D721Med (cell line): ENCODE measurements at places on chromosomes 2 and 18.

- DNase-seq: no peak
Measured at GRCh38 chr2:150690261-150690660, 202.8 kb upstream of the RND3 start.

DNA sequence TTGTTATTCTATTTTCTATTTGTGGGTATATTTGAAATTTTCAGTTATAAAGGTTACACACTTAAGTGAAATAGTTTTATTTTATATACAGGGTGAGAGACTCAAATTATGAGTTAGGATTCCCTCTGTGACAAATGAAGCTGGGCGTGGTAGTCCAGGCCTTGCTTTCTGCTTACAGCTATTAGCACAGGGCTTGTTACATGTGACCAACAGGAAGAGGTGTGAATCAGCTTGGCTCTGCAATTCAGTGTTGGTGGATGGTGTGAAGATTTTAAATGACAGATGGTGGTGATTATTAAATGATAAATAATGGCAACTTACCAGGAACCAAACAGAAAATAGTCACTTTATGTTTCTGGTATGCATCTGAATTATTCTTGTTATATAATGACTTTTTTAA is 64.4 kb upstream of the NOSTRIN start:
- DNase-seq: no peak

- DNase-seq: no peak
Measured at GRCh38 chr2:222823183-222823930, 37.5 kb upstream of the ACSL3 start.

- DNase-seq: peak; percentile 24
Measured at GRCh38 chr2:172710584-172711047, 25.0 kb upstream of the RAPGEF4 start.

DNA sequence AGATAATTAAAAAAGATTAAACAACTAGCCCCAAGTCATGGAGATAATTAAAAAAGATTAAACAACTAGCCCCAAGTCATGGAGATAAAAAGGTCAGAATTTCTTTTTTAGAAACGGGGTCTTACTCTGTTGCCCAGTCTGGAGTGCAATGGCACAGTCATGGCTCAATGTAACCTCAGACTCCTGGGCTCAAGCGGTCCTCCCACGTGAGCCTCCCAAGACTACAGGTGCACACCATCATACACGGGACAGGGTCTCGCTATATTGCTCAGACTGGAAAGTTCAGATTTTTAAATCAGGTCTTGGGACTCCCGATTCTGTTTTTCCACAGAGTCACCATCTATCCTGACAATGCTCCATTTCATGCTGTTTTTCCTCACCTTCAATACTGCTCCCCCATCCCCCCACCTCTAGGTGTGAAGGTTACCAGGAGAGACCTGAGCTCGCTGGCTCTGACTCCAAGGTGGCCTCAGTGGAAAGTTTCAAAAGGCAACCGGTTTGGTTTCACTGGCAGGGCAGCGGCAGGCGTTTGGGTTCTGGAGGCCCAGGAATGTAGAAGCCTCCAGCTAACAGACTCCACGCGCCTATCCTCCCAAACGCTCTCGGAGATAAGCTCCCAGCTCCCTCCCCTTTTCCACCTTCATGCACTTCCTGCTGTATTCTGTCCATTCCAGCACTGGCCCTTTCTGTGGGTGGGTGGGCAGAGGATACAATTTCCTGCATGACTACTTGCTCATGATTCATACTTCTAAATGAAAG is 2.9 kb upstream of the SEMA4C start:
- DNase-seq: no peak

- no peak for DNase-seq
Measured at GRCh38 chr2:218924757-218925156, 34.7 kb upstream of the CDK5R2 start.

DNA sequence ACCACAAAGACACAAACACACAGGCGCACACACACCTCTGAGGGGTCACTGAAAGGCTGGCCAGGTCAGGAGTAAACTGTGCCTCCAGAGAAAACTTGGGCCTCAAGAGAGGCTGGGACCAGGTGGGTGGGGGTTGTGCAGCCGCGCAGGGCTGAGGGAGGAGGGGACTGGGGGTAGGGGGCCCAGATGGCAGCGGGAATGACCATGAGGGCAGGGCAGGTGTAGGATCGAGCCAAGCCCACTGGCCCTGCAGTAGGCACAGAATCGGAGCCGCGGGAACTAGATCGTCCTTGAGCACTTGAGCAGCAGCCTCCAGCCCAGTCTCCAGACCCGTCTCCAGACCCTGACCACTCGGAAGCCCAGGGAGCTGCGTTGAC is 36.8 kb downstream of the ANKMY1 start:
- no peak for DNase-seq

GRCh38 chr2:55772109-55772980 is 78.7 kb upstream of the PNPT1 start:
- no peak for DNase-seq

- DNase-seq: no peak
Measured at GRCh38 chr2:30688956-30689401, 118.3 kb downstream of the CAPN13 start.

DNA sequence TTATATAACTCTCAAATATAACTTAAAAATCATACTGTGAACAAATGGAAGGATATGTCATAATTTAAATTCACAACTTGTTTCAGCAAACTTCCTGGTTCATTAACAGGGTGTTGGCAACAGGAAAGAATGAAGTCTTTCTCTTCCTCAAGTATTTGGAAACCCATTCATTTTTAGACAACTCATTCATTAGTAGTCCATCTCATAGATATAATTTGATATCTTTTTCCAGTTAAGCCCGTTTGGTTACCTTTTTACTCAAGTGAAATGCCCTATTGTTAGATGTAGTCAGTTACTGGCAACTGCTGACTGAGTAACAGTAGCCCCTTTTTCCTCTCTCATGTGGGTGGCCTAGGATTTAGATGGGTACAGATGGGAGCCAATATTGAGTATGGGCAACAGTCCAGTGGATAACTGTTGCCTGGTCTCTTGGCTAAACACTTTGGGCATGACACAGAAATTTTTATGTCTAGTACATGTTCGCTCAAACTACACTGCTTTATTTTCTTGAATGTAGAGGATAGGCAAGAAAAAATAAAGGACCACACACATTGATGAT is 4.6 kb upstream of the UGP2 start:
- no peak for DNase-seq

- DNase-seq: no peak
Measured at GRCh38 chr2:101770726-101771125, 73.2 kb downstream of the MAP4K4 start.

- DNase-seq: no peak
Measured at GRCh38 chr2:39266139-39266805, 22.5 kb upstream of the CDKL4 start.

DNA sequence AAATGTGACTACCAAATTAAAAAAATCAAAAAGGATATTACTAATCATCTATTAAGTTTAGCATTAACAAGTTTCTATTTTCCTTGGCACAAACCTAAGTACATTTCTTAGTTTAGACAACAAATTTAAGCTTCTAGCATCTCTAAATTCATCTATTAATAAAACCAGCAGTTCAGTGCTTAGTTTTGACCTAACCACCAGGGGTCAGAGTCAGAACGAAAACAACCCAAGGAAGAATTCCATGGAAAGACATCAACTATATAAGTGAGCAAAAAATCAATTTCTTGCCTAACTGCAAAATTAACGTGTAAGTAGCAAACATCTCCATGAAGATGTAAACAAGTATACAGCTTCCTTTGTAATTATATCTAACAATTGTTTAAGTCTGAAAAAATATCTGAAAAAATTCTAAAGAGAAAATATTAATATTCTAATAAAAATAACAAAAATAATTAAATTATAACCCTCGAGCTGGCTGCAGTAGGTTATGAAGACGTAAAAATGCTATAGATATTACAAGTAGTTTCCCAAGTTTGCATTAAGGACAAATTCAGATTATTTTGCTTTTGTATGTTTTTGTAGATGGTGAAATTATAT is 83.7 kb downstream of the CERKL start:
- no peak for DNase-seq

DNA sequence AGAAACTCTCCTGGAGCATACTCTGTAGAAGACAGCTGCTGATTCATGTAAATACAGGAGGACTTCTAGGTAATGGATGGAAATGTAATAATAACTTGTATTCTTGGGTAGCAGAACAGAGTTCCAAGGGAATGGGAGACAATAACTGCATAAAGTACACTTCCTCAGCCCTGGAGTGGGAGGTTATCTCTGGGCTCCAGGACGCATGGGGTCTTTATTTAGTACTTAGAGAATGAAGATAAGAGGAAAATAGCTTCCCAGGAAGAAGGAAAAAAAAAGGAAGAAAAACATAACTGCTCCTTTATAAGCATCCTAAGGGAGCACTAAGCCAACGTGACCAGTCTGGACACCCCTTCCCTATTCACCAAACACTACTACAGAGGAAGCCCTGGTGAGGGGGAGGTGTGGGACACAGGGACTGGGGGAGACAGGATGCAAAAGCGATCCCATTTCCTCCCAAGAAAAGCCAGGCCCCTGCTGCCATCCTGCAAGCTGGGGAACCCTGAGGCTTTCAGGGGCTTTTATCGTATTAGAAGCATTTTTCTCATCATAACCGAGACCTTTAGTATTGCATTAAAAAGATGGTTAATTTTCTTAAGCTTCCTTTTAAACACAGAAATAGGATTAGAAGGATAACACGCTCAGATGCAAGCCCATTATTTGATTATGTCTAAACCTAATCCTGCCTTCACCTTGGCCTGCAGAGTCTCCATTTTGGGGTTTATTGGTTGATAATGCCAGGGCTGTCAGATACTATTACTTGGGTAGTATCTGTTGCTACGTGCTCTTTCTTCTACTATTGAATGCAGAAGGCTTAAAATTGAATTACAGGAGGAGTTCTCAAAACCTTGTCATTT is 78.5 kb downstream of the KLF7 start:
- DNase-seq: peak; percentile 32

DNA sequence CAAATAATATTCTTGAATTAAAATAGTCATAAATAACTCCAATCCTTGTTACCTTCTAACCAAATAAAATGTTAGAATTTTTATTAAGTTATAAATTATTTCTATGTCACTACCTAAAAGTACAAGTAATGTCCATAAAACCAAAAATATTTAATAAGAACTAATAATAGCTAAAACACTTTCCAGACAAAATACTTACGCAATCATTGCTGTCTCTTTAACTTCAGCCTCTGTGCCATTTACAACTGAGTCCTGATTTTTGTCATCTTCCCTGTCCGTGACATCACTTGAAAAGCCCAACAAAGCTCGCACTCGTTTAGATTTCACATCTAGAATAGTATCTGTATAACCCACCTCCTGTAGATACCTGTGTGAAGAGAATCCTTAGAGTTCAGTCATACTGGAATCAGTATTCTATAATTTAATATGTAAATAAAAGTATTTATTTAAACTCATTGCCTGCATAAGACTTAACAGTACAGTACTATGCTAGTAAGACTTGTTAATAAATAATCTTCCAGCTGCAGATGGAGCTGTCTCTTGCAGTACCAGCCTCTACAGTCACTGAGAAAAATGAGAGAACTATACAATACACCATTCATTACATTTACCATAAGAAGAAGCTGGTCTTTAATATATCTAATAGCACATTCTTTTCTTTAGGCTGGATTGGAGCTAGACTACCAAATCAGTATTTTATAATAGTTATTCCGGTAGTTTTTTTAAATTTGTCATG is 63.8 kb downstream of the STRN start:
- no peak for DNase-seq

GRCh38 chr2:74835831-74836674 is 2.1 kb downstream of the HK2 start:
- peak; percentile 78 for DNase-seq

DNA sequence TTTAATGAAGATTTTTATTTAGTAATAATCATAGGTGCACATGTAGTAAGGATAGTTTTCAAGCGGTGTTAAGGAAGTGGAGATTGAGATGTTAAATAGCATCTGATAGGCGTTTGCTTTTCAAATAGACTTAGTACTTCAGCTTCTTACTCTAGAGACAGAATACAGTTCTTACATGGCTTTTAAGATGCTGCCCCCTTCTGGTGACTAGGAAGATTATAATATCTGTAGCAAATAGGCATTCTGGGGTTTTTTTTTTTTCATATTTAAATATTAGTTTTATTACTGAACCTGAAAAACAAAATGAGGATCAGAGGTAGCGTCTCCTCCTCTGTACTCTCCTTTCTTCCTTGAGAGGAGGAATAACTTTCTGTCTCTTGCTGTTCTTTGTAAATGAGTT is 100.2 kb downstream of the AGAP1 start:
- no peak for DNase-seq

DNA sequence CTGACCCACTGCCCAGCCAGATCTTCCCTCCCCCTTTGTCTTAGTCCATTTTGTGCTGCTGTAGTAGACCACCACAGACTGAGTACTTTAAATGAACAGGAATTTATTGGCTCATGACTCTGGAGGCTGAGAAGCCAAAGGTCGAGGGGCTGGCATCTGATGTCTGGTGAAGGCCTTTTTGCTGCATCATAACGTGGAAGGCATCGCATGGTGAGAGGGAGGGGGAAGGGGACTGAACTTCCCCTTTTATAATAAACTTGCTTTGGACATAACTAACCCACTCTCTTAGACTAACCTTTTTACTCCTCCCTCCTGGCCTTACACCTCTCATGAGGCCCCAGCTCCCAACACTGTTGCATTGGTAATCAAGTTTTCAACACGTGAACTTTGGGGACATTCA is 83.8 kb downstream of the MAP4K4 start:
- no peak for DNase-seq

- no peak for DNase-seq
Measured at GRCh38 chr18:55858661-55859515, 270.9 kb upstream of the TCF4 start.

DNA sequence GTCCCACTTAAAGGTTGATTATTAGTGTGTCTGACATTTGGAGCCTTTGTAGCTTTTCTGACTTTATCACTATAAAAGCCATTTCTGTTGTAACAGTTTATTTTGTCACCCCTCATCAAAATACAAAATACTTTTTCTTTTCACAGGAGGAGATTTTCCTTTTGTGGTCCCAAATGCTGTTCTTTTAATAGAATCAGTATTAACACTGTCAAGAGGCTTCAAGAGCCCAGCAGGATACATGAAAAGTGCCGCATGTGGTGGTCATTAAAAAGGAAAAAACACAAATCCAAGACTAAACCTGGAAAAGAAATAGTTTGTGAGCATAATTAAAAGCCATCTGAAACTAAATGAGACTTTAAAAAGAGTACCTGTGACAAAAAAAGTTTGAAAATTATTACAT is 515.7 kb downstream of the DCDC2C start:
- no peak for DNase-seq

DNA sequence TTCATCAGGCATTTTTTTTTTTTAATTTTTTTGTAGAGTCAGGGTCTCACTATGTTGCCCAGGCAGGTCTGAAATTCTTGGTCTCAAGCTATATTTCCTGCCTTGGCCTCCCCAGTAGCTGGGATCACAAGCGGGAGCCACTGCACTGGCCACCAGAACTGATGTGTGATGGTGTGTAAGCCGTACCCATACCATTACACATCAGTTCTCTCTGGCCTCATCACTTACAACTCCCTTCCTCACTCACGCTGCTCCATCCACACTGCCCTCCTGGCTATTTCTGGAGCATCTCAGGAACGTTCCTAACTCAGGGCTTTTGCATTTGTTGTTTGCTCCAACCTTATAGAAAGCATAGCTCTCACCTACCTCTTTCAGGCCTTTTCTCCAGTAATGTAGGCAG is 834.5 kb upstream of the ID2 start:
- DNase-seq: no peak

- no peak for DNase-seq
Measured at GRCh38 chr2:195995499-195995898, 73.1 kb downstream of the DNAH7 start.
